ENCODE measurements at places on chromosomes 3 and 15.

DNA sequence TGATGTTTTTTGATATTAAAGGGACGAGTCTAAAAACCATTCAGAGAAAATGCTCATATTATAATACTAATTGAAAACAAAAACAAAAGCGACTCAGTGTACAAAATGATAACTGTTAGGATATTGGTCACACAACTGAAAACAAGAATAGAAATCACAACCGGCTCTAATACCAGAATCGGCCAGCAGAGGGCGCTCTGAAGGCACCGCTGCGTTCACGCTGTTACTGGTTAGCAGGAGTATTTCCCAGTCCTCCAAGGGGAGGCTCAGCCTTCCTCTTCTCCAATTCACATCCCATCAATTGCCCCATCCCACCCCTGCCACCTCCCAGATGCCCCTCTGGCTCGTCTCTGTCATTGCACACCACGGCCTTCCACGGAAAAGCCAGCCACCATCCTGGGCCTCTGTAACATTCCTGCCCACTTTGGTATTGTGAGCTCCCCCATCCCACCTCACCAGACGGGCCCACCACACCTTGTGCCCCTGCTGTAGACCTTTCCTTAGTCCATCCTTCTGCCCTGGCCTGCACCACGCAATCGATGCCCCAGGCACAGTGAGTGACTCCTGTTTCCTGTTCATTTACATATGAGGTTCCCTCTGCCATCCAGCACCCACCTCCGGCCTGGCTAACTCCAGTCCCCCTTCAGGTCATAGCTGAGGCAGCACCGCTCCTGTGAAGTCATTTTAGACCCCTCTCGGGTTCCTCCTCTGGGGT is 8.5 kb downstream of the FAM107A start:
- DNase-seq: peak; percentile 17

DNA sequence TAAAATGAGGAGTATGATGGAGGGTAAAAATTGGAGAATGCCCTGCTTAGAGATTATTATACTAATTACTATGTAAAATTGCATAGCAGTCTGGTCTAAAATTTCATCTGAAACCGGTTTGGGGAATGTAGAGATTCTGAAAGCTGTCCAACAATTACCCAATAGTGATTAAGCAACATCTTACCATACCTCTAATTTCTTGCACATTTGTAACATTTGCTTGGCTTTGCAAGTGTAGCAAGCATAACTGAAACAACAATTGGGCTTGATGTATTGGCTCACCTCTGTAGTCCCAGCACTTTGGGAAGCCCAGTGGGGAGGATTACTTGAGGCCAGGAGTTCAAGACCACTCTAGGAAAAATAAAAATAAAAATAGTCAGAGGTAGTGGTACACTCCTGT is 17.4 kb downstream of the AADACL2 start:
- DNase-seq: no peak

DNA sequence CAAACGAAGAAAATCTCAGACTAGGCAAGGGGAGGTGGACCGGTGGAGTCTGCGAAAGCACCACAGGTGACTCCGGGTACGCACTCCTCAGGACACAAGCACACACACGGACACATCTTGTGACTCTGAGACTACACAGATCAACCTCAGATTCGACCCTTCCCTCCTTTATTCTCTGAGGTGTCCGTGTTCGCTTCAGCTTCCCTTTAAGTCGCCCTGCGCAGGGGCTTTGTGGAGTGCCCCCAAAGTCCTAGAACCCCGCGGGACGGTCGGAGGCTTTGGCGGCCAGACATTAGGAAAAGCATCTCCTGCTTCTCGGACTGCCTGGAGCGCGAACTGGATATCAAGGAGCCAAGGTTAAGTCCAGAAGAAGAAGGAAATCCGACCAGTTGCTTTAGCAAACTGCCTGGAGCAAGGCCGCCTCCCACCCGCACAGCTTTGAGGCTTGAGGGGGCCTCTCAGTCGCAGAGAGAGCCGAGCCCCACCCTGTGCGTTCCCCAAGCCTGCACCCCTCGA is 730 bp downstream of the DGKG start:
- no peak for DNase-seq

GRCh38 chr15:52309154-52309548 is 13.5 kb upstream of the MYO5C start:
- no peak for DNase-seq

- no peak for DNase-seq
These were observed 30.4 kb downstream of the FSTL1 start for GRCh38 chr3:120420360-120420759.

- DNase-seq: no peak
These were observed 195.6 kb downstream of the ZBBX start for GRCh38 chr3:167184511-167184910.

- DNase-seq: no peak
These were observed 30.0 kb downstream of the MASP1 start for GRCh38 chr3:187261541-187261969.

DNA sequence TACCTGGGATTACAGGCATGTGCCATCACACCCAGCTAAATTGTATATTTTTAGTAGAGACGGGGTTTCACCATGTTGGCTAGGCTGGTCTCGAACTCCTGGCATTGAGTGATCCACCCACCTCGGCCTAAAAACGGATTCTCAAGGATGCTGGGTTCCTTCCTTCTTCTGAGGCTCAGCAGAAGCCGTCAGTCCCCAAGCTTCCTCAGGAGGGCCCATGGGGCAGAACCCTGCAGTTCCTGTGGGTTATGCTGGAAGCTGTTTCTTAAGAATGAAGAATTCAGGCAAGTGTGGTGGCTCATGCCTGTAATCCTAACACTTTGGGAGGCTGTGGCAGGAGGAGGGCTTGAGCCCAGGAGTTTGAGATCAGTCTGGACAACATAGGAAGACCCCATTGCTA is 29.0 kb upstream of the ZNF710 start:
- no peak for DNase-seq

Data from activated CD8-positive, alpha-beta memory T cell treated with anti-CD3 and anti-CD28 coated beads for 1 hour (primary cell).